ENCODE measurements at places on chromosomes 7 and 10. TPM values are rescaled to one million over a fixed set of nuclear protein-coding genes. Genes with fewer than 3 reads are reported as not detected.

The FANK1 gene
- 2.0 TPM for total RNA-seq

The SPDYE8 gene
- not detected for total RNA-seq

The LRMDA gene
- total RNA-seq: 17.7 TPM

GRCh38 chr10:99528494-99529441 lies 4.0 kb upstream of the NKX2-3 start:
- DNase-seq: no peak

- DNase-seq: no peak
Observed at GRCh38 chr10:103554488-103555324, 61.2 kb downstream of the NEURL1 start.

Data from urinary bladder (tissue), 4 donors.